Activated CD4-positive, alpha-beta T cell treated with anti-CD3 and anti-CD28 coated beads, Interleukin-2, amount 10 ng/mL, durations not matched to agents 7 days and 5 days (primary cell): ENCODE measurements at places on chromosomes 5 and 9. TPM values are rescaled to one million over a fixed set of nuclear protein-coding genes. Genes with fewer than 3 reads are reported as not detected.

DNA sequence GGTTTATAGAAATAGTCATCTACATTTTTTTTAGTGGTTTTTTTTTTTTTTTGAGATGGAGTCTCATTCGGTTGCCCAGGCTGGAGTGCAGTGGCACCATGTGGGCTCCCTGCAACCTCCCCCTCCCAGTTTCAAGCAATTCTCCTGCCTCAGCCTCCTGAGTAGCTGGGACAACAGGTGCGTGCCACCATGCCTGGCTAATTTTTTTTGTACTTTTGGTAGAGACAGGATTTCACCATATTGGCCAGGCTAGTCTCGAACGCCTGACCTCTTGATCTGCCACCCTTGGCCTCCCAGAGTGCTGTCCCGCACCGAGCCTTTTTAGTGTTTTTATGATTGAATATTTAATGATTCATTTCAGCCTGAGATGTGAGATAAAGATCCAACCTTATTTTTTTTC, 27.3 kb downstream of the ANKRD33B start:
- DNase-seq = no peak
- H3K36me3 ChIP-seq = peaks cover 9% of the 10 kb centered on the region
- H3K27me3 ChIP-seq = peaks cover 11% of the 10 kb centered on the region
- no peak overlapping the region for H3K4me3 ChIP-seq

The DBH gene
- total RNA-seq = not detected

DNA sequence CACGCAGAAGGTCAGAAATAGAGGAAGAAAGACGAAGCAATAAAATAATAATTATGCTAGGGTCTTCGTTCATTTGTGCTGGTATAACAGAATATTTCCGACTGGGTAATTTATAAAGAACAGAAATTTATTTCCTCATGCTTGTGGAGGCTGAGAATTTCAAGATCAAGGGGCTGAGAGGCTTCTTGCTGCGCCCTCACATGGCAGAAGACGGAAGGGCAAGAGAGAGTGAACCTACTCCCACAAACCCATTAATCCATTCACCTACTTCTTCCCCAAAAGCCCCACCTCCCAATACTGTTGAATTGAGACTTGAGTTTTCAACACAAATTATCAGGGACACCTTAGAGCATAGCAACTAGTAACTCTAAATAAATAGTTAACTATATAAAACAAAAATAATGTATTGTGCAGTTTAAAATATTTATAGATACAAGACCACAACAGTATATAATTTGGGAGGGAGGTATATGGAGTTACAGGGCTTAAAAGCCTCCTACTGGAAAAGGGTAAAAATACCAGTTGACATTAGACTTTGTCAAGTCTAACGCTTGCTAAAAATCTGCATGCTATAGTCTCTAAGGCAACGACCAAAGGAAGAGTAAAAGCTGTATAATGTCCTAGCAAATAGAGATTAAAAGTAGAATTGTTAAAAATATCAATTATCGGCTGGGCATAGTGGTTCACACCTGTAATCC, 40.3 kb upstream of the NAA35 start:
- DNase-seq = peak; percentile 29
- H3K4me3 ChIP-seq = no peak overlapping the region
- H3K27ac ChIP-seq = no peak overlapping the region
- H3K27me3 ChIP-seq = peaks cover 3% of the 10 kb centered on the region

- peaks cover 3% of the 10 kb centered on the region for H3K36me3 ChIP-seq
- H3K27ac ChIP-seq = no peak overlapping the region
- no peak overlapping the region for H3K4me3 ChIP-seq
- peaks cover 12% of the 10 kb centered on the region for H3K4me1 ChIP-seq
- peaks cover 2% of the 10 kb centered on the region for H3K27me3 ChIP-seq
- DNase-seq = no peak
Observed at GRCh38 chr5:168740811-168741213, 161.6 kb upstream of the PANK3 start.

DNA sequence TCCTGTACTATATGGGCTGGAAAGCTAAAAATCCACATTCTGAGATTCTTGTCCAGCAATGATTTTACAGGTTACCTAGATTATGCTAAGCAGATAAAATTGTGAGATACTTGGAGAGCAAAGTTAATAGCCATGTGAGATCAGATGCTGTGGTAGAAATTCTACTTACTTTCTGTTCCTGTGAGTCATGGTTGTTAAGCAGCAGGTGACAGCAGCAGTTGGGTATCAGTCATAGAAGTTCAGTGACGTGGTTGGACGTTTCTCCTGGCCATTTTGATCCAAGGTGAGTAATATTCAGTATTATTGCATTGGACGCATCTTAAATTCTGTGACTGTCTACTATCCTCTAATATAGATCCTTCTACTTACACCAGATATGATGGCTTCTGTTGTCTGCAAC, 524.5 kb downstream of the TMEM38B start:
- no peak for DNase-seq
- H3K4me1 ChIP-seq = no peaks in the 10 kb centered on the region
- H3K27ac ChIP-seq = no peak overlapping the region
- no peaks in the 10 kb centered on the region for H3K27me3 ChIP-seq
- no peaks in the 10 kb centered on the region for H3K36me3 ChIP-seq

The RNF208 gene
- total RNA-seq = 2.7 TPM

DNA sequence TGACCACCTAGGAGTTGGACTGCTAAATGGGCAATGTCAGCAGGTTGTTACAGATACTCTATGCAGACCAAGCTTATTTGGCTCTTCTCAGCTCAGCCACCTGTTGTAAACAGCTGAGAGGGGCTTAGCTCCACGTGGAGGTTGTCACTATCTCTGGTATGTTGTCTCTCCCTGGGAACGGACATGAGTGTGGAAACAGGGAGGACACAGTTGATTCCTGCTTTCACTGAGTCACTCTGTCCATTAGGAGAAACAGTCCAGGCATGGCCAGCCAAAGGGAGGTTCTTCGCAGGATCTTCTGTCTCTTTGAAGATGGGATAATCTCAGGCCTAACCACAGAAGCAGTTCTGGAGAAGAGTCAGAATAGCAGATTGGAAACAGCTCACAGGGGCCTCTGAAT, 121.2 kb downstream of the PALM2AKAP2 start:
- no peak for DNase-seq
- H3K27me3 ChIP-seq = peaks cover 3% of the 10 kb centered on the region
- no peak overlapping the region for H3K4me3 ChIP-seq
- H3K4me1 ChIP-seq = peaks cover 9% of the 10 kb centered on the region
- H3K27ac ChIP-seq = no peak overlapping the region

GRCh38 chr5:105782501-105782900, 1888.2 kb downstream of the EFNA5 start:
- no peak overlapping the region for H3K4me3 ChIP-seq
- H3K36me3 ChIP-seq = no peaks in the 10 kb centered on the region
- H3K4me1 ChIP-seq = no peaks in the 10 kb centered on the region

GRCh38 chr9:33881635-33882034, 64.7 kb downstream of the UBE2R2 start:
- no peak overlapping the region for H3K4me3 ChIP-seq
- peaks cover 21% of the 10 kb centered on the region for H3K4me1 ChIP-seq
- H3K27me3 ChIP-seq = no peaks in the 10 kb centered on the region
- H3K36me3 ChIP-seq = no peaks in the 10 kb centered on the region

GRCh38 chr5:132787076-132787475, 10.0 kb upstream of the SEPTIN8 start:
- no peak overlapping the region for H3K4me3 ChIP-seq
- DNase-seq = no peak
- peaks cover 2% of the 10 kb centered on the region for H3K4me1 ChIP-seq
- H3K27me3 ChIP-seq = peaks cover 37% of the 10 kb centered on the region
- H3K36me3 ChIP-seq = no peaks in the 10 kb centered on the region

The ARHGEF28 gene
- not detected for total RNA-seq

The SLC45A2 gene
- total RNA-seq = not detected

The NTRK2 gene
- 2.3 TPM for total RNA-seq

DNA sequence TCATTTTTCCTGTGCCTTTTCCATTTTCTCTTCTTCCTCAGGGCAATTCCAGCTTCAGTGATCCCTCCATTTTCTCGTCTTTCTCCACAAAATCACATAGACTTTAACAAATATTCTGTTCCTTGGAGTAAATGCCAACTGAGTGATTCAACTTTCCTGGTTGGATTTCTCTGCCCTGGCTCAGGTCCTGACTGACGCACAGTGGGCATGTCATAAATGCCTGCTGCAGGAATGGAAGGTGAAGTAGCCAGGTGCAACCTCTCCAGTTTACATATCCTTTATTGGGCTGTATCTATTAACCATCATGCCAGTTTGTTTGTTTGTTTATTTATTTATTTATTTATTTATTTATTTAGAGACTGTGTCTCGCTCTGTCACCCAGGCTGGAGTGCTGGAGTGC, 95.1 kb downstream of the MEF2C start:
- H3K4me3 ChIP-seq = no peak overlapping the region
- H3K27me3 ChIP-seq = peaks cover 12% of the 10 kb centered on the region
- no peaks in the 10 kb centered on the region for H3K4me1 ChIP-seq
- H3K36me3 ChIP-seq = no peaks in the 10 kb centered on the region

The RASGRF2 gene
- 7.5 TPM for total RNA-seq

GRCh38 chr5:155522540-155522939, 509.0 kb downstream of the KIF4B start:
- no peaks in the 10 kb centered on the region for H3K27me3 ChIP-seq
- H3K4me3 ChIP-seq = no peak overlapping the region
- no peak overlapping the region for H3K27ac ChIP-seq
- no peak for DNase-seq

DNA sequence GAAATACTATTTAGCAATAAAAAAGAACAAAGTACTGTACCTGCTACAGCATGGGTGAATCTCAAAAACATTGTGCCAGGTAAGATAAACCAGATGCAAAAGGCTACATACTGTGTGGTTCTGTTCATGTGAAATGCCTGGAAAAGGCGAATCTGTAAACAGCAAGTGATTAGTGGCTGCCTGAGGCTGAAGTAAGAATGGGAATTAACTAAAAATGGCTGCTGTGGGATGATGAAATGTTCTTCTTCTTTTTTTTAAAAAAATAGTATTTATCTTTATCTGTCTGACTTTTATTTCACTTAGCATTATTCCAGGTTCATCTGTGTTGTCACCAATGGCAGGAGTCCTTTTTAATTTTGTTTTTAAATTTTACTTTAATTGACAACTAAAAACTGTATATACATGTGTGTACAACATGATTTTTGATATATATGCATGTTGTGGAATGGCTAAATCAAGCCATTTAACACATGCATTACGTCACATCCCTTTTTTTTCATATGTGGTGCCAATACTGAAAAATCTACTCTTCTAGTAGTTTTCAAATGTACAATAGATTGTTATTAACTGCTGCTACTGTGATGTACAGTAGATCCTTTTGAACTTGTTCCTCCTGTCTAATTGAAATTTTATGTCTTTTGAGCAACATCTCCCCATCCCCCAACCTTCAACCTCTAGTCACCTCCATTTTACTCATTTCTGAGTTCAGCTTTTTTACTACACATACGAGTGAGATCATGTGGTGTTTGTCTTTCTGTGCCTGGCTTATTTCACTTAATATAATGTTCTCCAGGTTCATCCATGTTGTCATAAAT, 62.9 kb upstream of the TNFAIP8 start:
- no peaks in the 10 kb centered on the region for H3K27me3 ChIP-seq
- no peak overlapping the region for H3K4me3 ChIP-seq
- H3K4me1 ChIP-seq = peaks cover 69% of the 10 kb centered on the region
- peaks cover 66% of the 10 kb centered on the region for H3K36me3 ChIP-seq
- DNase-seq = no peak

The TGFBR1 gene
- total RNA-seq = 71.2 TPM

DNA sequence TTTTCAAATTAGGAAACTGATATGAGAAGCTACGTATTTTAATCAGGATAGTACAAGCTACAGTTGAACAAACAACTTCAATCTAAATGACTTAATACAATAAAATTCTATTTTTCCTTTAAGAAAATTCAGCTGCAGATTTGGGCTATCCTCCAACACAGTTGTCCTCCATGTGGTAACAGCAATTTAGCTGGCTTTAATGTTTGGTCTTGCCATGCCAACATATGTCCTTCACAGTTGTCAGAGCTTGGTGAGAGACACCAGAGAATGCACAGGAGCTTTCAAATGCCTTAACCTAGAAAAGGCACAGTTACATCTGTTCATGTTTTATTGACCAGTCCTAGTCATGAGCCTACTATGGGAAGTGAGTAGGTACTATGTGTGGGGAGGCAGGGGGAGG, 10.8 kb downstream of the FAM174A start:
- peaks cover 4% of the 10 kb centered on the region for H3K4me1 ChIP-seq
- no peak overlapping the region for H3K4me3 ChIP-seq
- no peak overlapping the region for H3K27ac ChIP-seq
- no peak for DNase-seq
- H3K27me3 ChIP-seq = no peaks in the 10 kb centered on the region

DNA sequence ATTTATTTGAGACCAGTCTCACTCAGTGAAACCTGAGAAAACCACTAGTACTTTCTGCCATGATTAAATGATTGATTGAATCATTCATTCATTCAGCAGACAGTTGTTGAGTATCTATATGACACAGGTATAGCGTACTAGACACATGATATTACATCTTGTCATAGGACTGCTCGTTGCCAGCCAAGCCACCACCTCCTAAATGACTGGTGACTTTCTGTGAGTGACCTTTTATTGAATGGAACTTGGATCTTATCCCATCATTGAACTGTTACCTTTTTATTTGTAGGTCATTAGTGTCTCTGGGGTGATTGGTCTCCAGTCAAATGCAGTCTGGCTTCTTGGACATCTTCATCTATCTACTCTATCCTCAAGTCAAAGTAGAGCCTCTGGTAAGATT, 80.7 kb downstream of the HACD4 start:
- no peaks in the 10 kb centered on the region for H3K27me3 ChIP-seq
- H3K36me3 ChIP-seq = peaks cover 24% of the 10 kb centered on the region
- no peaks in the 10 kb centered on the region for H3K4me1 ChIP-seq
- no peak overlapping the region for H3K4me3 ChIP-seq

DNA sequence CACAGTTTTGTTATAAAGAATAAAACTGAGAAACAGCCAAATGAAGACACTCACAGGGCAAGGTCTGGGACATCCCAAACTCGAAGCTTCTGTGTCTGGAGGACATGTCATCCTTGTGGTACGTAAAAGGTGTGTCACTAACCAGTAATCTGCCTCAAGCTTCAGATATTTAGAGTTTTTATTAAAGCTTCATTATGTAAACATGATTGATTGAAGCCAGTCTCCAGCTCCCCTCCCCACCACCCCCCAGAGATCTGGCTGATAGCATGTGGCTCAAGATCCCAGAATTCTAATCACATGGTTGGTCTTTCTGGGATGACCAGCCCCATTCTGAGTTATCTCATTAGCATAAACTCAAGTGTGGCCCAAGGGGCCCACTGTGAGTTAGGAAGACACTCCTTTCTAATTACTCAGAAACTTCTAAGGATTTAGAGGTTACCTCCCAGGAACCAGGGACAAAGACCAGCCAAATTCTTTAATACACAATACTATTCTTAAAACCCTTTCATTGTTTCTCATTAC, 31.4 kb upstream of the ERAP1 start:
- no peak for DNase-seq
- H3K27ac ChIP-seq = no peak overlapping the region
- H3K4me1 ChIP-seq = peaks cover 17% of the 10 kb centered on the region
- H3K27me3 ChIP-seq = no peaks in the 10 kb centered on the region
- H3K36me3 ChIP-seq = no peaks in the 10 kb centered on the region

DNA sequence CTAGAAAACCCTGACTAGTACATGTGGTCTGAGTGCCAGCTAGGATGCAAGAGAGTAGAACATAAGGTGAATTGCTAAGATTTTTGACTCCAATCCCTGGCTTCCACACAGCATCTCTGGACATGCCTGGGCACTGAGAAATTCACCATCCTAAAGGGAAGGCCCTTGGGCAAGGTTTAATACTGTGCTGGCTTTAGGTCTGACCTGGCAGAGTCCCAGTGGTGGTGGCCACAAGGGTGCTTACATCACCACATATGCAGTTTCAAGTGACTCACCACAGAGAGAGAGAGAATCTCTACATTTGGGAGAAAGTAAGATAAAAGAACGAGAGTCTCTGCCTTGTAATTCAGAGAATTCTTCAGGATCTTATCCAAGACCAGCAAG, 661.6 kb upstream of the C9orf72 start:
- H3K4me1 ChIP-seq = no peaks in the 10 kb centered on the region
- no peaks in the 10 kb centered on the region for H3K27me3 ChIP-seq
- no peak overlapping the region for H3K27ac ChIP-seq
- H3K4me3 ChIP-seq = no peak overlapping the region
- DNase-seq = no peak
- H3K36me3 ChIP-seq = no peaks in the 10 kb centered on the region
